ENCODE measurements at places on chromosomes 2 and 18.

DNA sequence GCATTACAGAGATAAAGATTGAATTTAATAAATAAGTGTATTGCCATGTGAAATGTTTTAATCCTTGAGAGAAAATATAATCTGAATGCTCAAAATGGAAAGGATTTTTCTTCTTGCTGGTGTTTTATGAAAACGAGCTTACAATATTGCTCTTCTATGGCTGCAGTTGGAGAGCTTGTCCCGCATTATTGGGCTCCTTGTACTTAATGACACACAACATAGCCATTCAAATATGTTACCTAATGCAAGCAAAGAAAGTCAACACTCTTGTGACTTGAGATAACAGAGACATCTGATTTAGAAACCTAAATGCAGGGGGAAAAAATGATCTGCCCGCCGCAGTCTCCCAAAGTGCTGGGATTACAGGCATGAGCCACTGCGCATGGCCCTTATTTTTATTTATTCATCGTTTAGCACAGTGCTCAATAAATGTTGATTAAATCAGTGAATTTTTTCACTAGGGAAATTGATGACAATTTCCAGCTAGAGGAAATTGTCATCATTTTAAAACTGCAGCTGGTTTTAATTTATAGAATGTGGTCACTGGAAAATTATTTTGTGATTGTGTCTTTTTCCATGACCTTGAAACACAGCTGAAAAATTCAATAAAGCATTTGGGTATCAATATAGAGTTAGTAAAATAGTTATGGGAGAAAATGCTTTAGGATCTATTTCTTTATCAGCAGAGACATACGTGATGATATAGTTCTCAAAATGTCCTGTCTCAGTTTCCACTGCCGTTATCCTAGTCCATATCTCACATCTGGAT is 2.4 kb upstream of the PRKD3 start:
- no peak for DNase-seq

DNA sequence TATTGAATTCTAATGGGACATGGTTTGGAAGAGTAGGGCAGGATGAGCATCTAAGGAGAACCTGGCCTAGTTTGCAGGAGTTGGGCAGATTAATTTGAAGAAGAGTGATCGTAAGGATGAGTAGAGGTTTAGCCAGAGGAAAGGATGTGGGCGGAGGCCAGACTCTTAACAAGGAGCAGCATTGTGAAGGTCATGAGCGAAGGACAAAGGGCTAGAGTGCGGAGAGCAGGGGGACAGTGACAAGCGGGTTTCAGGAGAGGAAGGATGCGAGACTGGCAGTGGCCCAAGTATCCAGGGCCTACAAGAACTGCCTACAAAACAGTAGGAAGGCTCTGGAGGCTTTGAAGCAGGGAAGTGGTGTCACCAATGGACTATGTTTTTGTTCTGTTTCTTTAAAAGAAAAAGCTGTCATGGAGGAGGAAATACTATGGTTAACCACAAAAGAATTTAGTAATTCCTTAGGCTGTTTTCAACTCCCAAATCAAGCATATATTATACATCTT is 20.1 kb downstream of the SLC66A3 start:
- no peak for DNase-seq

DNA sequence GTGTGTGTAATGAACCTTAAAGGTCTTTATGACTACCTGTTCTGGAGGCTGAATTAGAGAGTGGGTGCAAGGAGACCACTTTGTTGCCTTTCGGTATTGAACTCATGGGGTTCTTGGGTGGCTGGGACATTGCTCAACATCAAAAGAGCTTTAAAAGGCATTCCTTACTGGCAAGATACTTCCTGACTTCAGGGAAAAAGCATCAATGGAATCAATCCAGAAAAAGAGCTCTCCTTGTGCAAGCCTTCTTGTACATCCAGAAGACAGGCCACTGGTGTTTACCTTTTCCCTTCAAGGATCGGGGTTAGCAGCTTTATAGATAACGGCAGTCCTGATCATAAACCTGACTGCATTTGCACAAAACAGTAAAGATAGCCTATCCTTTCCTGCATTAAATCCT is 9.5 kb downstream of the PNO1 start:
- DNase-seq = no peak

- no peak for DNase-seq
These were observed 59.5 kb downstream of the TMEM131 start for GRCh38 chr2:97936199-97936598.

DNA sequence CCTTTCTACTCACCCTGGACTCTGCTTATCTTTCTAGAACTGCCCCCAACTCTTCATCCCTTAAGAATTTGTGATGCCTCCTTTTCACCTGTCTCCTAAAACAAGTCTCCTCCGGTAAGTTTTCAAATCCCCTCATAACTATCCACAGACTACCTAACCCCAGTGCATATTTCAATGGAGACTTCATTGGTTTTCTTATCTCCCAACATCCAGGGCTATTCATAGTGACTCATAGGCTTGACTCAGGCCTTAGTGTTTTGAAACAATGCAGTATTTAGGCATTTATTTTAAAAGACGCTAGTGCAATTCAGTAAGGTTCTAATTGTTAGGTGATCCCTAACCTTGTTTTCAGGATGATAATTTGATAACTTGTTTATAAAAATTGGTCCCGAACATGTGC is 399.2 kb downstream of the CPS1 start:
- no peak for DNase-seq

- DNase-seq = no peak
These were observed 7.2 kb downstream of the CDC42EP3 start for GRCh38 chr2:37664231-37664643.

- no peak for DNase-seq
These were observed 92.2 kb downstream of the LBH start for GRCh38 chr2:30323499-30323898.

DNA sequence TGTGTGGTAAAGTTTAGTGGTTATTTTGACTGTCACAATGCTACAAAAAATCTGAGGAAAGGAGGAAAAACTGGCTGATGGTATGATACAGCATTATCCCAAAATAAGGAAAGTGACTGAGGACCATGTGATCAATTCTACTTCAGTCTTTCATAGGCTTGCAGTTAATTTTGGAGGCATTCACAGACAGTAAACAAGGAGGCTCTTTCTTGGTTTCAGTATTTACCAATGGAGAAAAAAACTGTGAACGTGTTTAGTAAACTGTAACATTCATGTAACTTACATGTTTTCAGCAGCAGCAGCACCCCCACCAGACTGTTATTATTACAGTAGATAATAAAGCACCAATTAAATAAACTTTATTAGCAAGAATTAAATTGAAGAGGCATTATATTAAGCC is 50.0 kb downstream of the PAX3 start:
- no peak for DNase-seq

- no peak for DNase-seq
These were observed 33.9 kb upstream of the POMC start for GRCh38 chr2:25202275-25202674.

GRCh38 chr18:57959278-57959677 is 84.7 kb upstream of the NEDD4L start:
- no peak for DNase-seq

DNA sequence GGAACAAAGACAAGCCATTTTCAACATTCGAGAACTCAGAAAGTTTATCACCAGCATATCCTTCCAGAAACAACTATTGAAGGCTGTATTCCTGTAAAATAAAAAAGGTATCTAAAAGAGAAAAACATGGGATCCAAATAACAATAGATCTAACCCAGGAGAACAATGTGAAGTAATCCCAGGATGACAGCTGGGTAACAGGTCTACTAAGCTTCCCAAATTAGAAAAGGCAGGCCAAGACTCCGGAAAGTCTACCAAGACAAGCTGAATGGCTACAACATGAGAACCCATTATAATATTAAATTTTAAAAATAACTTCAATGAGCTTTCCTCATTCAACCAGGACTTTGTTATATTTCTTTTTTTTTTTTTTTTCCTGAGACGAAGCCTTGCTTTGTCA is 6.5 kb downstream of the PIAS2 start:
- no peak for DNase-seq

DNA sequence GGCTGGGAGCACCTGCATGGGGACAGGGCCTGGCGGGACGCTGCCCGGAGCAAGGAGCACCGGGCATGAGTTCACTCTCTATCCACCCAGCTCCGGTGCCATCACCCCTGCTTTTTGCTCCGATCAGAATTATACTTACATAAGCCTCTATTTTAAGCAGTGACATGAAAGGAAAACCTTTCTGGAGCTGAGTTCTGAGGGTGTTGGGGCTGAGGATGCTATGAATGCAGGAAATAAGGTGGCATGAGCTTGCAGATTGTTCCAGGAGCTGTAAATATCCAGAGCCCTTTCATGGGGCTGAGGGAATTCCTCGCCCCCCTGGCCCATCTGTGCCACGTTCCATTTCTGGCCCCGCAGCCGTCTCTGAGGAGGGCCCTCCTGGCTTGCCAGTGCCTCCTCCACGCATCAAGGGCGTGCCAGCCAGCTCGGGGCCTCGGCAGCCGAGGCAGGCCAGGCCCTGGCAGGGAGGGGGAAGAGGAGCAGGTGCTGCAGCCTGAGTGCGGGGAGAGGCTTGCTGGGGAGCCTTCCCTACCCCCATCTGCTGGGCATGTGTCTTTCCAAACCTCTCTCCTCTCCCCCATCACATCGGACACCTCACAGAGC is 91.7 kb upstream of the MCFD2 start:
- DNase-seq = no peak

DNA sequence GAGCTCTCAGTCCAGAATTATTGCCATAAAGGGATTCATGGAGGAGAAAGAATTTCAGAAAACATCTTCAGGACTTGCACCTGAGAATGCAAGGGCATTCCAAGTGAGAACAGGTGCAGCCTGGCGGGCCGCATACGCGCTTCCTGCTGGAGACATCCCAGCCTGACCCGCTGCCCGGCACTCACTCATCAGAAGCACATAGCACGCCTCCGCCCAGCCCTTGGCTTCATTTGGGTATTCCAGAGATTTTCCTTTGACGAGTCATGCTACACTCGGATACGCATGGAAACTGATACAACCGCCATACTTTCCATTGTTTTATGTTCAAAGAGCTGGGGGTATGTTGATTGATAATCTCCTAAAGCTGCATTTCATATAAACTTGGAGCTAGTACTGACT is 228.0 kb upstream of the ID2 start:
- DNase-seq = no peak

- DNase-seq = no peak
These were observed 1460.3 kb downstream of the SUCLG1 start for GRCh38 chr2:82998781-82999180.

GRCh38 chr2:40886655-40887054 is 434.8 kb upstream of the SLC8A1 start:
- no peak for DNase-seq

DNA sequence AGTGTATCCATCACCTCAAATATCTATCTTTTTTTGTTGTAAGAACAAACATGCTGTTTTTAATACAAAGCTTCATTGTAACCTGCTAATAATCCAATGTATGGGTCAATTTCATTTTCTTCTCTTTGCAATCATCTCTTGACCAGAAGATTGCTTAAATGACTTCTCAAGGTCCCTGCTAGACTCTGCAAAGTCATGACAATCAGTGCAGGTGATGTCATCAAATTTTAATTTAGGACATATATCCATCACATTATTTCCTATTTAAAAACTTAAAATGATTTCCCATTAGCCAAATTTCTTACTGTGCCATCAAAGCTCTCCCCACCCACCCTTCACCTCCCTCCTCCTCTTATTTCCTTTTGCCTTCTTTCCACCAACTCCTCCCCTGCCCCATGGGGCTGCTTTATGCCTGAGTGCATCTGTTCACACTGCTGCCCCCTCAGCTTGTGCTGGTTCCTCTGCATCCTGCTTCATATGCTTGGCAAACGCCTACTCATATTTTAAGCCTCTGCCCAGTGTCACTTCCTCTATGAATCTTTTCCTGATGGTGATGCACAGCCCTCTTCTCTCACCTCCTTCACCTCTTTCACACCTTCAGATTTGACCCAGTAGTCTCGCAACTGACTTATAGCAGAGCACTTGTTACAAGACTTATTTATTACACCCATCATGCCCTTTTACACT is 20.3 kb downstream of the PLEK start:
- DNase-seq = peak; percentile 72

- no peak for DNase-seq
These were observed 299.1 kb upstream of the NXPH2 start for GRCh38 chr2:139079311-139079710.

- DNase-seq = no peak
These were observed 67.1 kb upstream of the MAP4K4 start for GRCh38 chr2:101630224-101630949.
